ENCODE measurements at places on chromosomes 2 and 18. TPM values are rescaled to one million over a fixed set of nuclear protein-coding genes. Genes with fewer than 3 reads are reported as not detected.

The CAPN14 gene
- 0.25 TPM for total RNA-seq

The MARCO gene
- total RNA-seq: 4.6 TPM

- DNase-seq: no peak
- H3K36me3 ChIP-seq: no peaks in the 10 kb centered on the region
- no peak overlapping the region for H3K27ac ChIP-seq
- no peaks in the 10 kb centered on the region for H3K4me1 ChIP-seq
Observed at GRCh38 chr2:104649866-104650265, 204.0 kb upstream of the POU3F3 start.

DNA sequence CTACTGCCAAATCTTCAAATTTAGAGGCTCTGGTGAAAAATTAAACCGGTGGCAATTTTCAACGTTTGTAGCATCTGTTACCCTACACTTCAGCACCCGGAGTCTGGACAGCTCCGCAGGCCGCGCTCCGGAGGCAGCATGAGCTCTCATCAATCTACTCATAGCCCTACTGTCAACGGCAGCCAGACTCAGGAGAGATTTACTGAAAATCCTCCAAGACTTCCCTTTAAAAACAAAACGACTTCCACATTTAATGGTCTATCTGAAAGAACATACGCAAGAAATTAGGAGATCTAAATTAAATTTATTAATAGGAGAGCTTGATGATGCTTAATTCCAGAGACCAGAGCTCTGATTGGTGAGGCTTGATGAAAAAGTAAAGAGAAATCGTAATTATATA, 970 bp upstream of the ADCYAP1 start:
- no peaks in the 10 kb centered on the region for H3K36me3 ChIP-seq
- peak; percentile 85 for DNase-seq
- no peaks in the 10 kb centered on the region for H3K4me1 ChIP-seq
- peaks cover 34% of the 10 kb centered on the region for H3K27me3 ChIP-seq
- H3K27ac ChIP-seq: no peak overlapping the region

DNA sequence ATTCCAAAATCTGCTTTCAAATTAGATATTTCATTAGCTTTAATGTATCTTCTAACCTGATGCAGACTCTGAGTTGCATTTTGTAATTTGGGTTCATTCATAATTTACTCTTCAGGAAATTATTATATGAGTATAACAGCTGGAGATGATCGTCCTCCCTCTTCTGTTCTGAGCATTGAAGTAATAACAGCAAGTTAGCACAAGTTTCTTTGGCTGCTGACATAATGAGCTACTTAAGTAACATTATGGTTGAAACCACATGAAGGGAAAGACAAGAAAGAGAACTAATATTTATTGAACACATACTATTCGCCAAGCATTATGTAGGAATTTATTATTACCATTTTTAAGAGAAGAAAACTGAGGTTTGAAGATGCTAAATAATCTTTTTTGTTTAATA, 75.1 kb downstream of the CPO start:
- no peaks in the 10 kb centered on the region for H3K4me1 ChIP-seq
- no peaks in the 10 kb centered on the region for H3K27me3 ChIP-seq

GRCh38 chr2:105677901-105678300, 66.8 kb upstream of the NCK2 start:
- H3K27ac ChIP-seq: no peak overlapping the region
- no peak for DNase-seq
- H3K4me1 ChIP-seq: no peaks in the 10 kb centered on the region
- H3K27me3 ChIP-seq: no peaks in the 10 kb centered on the region
- H3K36me3 ChIP-seq: no peaks in the 10 kb centered on the region

- no peak overlapping the region for H3K4me3 ChIP-seq
- H3K27me3 ChIP-seq: no peaks in the 10 kb centered on the region
- H3K36me3 ChIP-seq: no peaks in the 10 kb centered on the region
- H3K27ac ChIP-seq: no peak overlapping the region
- peaks cover 3% of the 10 kb centered on the region for H3K4me1 ChIP-seq
Observed at GRCh38 chr18:3151399-3152264, 68.1 kb downstream of the MYOM1 start.
